ENCODE measurements at places on chromosomes 5 and 9.

DNA sequence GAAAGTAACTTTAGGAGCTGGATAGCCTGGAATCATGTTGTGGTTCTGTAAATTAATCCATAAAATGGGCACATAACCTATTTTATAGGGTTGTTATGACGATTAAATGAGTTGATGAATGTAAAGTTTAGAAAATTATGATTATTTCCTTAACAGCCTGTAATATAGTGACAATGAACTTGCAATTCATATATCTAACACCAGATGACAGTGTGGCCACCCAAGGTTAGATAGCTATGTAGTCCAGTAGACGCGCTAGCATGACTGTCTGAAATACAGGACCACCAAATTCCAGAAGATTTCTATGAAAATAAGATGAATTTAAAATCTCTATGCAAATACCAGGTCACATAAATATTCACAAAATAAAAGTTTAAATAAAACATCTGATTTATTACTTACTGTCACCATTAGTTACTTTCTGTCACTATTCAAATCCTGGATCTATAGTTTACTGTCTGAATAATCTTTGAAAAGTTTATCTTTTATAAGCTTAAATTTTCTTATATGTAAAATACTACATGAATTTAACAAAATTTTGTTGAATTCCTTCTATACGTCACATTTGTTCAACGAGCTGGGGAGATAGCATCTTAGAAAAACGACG, 26.1 kb upstream of the MACIR start:
- peak; percentile 12 for DNase-seq

DNA sequence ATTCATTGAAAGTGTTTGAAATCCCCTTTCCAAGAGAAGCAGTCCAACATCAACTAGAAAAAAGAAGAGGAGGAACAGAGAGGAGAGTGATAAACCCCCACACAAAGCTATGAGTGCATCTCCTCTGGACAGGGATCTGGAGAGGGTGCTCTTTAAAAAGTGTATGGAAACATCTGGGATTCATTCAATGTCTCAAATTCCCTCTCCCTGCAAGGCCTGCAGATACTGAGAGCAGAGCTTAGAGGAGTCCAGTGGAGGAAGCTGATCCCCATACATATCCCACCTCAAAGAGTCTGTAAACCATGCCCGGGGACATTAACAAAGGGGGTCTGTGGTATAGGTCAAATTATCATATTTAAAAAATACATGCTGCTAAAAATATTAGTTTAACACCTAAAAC, 2.2 kb downstream of the SPOCK1 start:
- no peak for DNase-seq

- DNase-seq: no peak
Measured at GRCh38 chr5:151058891-151059489, 21.8 kb downstream of the TNIP1 start.

DNA sequence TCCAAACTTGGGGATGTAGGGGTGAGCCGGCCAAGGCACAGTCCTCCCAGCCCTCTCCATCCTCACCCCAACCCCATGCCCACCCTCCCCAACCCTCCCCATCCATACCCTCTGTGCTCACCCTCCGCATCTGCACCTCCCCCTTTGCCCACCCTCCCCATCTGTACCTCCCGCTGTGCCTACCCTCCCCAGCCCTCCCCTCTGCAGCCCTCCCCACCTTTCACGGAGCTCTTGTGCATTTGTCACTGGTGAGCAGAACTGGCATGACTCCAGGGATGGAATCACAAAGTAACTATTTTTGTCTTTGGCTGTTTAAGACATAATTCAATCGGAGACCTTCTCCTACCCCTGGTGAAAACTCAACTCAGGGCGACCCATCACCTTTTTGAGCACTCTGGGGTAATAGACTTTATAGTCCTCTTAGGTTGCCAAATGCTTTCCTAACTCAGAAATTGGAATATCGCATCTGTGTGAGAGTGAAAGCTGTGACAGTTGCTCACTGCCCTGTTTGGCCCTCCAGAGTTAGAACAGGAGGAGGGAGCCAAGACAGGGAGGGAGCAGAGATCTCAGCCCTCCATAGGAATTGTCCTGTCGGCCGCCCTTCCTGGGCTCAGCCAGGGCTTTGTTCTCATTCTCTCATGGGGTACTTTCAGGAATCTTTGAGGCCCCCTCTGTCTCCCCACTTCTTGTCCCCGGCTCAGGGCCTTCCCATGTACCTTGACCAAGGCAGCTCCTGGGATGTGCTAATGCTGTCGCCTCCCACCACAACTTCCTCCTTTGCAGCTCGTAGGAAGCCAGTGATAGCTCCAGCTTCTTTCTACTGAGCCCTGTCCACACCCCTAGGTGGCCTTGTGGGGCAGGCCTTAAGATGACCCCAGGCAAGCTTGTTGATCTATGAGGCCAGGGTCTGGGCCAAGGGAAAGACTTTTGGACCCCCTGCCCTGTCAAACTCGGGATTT, 36.2 kb downstream of the OTULIN start:
- DNase-seq: no peak

DNA sequence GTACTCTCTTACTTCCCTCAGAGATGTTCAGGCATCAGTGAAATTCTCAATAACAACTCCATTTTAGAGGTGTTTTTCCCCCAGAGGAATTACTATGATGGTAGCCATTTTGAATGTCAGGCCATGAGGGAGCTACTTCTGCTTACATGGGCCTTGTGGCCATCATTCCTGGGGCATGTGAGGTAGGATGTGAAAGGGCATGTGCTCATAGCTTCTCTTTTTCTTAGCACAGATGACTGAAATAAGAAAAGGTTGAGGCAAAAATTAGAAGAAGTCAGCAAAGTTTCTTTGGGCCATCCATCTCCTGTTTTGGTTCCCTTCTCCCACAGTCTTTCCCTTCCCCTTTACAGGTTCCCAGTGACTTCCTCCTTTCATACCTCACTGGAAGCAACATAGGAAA, 68.8 kb downstream of the FEM1C start:
- DNase-seq: no peak

GRCh38 chr5:103621548-103621930, 59.0 kb upstream of the NUDT12 start:
- no peak for DNase-seq

DNA sequence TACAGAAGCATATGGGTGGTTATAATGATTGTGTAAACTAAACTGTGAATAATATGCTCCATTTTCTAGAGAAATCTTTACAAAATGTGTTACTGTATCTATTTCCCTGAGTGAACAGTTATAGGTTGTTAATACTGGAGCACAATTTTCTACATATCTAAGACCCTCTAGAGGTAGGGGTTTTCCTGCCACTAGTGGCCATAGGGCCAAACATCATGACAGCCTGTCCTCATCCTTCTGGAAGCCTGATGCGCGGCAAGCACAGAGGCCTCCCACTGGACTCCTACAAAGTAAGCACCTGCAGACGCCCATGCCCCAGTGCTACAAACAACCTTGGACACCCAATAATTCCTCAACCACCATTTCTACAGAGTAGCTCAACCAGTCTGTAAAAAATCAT, 1.9 kb upstream of the SNX18 start:
- DNase-seq: no peak

DNA sequence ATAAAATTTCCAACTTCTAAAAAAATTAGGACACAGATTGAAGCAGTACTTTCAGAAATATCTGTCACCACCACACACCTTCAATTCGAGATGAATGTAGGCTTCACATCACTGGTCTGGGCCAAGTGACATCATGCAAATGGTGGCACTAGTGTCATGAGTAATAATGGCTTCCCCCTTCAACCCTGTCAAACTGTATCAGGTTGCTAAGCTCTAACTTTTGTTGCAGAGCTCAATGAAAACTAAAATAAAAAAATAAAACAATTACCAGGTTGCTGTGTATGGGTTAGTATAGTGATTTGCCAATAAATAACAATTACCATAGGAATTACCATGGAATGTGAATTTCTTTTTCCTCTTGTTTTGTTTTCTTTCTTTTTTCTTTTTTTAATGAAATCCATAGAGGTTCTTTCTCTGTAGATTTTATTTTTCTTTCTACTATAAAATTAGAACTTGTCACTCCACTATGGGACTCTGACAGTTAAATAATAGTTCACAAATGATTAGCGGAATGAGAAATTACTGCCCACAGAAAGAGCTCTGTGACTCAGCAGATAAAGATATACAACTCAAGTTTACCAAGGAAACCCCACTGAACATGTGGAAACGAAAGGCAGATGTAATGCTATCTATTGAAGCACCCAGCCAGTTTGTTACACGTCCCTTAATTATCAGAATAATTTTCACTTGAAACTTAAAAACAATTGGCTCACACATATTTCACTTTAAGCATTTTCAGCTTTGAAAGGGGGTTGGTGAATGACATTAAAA, 783.8 kb upstream of the WWC1 start:
- peak; percentile 7 for DNase-seq

DNA sequence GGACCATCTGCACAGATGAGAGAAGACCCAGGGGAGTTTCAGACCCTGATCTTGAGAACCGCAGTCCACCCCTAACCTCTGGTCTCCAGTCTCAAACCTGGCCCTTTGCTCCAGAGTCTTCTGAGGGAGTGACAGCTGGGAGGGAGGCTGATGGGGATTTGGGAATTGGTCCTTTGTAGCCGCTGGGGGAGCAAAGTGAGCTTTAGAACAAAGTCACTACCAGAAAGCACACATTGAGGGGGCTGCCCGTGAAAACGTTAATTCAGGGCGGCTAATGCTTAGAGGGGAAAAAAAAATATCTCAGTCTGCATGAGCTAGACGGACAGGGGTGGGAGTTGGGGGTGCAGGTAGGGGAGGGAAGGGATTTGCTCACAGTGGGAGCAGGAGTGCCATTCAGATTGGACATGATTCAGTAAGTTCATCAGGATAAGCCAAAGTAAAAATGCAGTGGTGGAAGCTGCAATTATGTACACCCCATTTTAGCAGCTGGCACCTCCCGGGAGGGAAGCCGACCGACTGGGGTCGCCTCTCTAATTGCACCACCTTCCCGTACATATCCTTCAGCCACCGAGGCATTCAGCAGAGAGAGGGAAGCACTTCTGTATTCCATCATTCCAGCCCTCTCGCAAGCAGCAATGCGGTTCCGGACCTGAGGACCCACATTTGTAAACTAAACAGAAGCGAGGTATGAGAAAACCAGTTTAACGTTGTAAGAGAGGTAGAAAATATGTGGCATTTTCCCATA, 123.4 kb upstream of the RETREG1 start:
- DNase-seq: no peak

DNA sequence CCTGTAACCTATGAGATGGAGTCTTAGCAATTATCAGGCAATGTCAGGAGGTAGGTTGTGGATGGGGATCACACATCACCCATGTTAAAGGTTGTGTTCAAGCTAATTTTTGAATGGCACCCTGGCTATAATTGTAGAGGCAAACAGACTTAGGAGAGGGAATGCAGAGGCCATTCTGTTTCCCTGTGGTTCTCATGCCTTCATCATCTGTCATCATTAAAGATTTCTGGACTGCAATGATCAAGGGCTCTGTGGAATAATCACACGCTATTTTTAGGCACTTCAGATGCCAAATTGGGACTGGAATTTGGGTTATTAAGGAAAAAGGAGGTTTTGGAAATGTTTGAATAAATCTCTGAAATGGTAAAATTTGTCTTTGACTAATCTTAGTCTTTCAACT, 1065.4 kb downstream of the TAF11L14 start:
- DNase-seq: no peak

GRCh38 chr9:87753313-87753712, 27.4 kb downstream of the CTSL start:
- no peak for DNase-seq

DNA sequence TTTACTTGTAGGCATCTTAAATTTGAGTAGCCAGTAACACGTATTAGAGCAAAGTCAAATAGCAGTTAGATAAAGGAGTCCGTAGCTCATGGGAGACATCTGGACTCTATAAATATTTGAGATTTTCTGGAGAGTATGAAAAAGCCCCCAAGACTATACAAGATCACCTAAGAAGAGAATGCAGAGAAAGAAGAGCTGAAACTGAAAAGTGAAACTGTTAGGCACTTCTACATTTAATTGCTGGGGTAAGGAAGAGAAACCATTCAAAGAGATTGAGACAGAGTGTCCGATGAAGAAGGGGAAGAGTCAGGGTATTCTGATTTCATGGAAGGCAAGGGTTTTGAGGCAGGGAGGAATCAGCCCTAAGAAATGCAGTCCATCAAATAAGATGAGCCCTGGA, 2372.1 kb downstream of the MAT2B start:
- DNase-seq: no peak

GRCh38 chr5:98460536-98460935, 312.9 kb upstream of the RGMB start:
- DNase-seq: no peak

DNA sequence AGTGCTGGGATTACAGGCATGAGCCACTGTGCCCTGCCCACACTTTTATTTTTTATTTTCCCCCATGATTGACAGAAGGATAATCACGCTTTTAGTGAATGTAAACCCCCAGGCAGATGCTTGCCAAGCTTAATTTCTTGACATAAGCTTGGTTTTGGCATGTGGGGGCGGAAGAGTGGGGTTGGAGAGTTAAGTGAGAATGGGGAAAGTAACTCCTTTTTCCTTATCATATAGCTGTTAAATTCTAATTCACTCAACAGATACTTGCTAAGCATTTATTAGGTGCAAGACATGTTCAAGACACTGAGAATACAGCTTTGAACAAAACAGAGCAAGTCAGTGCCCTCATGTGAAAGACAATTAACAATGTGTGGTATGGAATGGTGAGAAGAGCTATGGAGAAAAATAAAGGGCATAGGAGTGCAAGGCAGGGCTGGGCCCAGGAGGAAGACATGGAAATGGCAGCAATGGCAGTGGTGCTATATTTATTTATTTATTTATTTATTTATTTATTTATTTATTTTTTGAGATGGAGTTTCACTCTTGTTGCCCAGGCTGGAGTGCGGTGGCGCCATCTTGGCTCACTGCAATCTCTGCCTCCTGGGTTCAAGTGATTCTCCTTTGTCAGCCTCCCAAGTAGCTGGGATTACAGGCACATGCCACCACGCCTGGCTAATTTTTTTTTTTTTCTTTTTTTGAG, 2.2 kb downstream of the SLC26A2 start:
- DNase-seq: no peak

GRCh38 chr9:35553670-35554543, 51.2 kb upstream of the TESK1 start:
- DNase-seq: peak; percentile 81

DNA sequence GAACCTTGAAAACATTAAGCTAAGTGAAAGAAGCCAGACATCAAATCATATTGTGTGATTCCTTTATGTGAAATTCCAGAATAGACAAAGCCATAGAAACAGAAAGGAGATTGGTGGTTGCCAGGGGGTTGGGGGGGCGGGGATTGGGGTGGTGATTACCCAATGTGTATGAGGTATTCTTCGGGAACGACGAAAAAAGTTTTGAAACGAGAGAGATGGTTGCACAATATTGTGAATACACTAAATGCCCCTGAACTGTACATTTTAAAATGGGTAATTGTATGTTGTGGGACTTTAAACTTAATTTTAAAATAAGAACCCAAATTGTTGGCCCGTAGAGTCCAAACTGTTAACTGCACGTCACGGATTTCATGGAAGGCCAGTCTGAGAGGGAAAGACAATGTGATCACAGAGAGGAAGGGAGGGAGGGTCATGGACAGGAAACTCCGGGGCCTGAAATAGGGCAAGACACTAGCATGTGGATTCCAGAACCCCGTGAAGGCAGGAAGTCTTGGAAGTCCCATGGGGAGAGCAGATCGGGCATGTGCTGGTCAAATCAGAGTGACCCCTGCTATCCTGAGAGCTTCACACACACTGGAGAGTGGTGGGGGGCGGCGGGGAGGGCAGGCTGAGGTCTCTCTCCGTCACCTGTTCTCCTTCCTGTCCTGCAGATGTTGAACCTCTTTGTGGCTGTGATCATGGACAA, 218.4 kb downstream of the CACNA1B start:
- DNase-seq: no peak
